ENCODE measurements at places on chromosomes 5 and 9.

DNA sequence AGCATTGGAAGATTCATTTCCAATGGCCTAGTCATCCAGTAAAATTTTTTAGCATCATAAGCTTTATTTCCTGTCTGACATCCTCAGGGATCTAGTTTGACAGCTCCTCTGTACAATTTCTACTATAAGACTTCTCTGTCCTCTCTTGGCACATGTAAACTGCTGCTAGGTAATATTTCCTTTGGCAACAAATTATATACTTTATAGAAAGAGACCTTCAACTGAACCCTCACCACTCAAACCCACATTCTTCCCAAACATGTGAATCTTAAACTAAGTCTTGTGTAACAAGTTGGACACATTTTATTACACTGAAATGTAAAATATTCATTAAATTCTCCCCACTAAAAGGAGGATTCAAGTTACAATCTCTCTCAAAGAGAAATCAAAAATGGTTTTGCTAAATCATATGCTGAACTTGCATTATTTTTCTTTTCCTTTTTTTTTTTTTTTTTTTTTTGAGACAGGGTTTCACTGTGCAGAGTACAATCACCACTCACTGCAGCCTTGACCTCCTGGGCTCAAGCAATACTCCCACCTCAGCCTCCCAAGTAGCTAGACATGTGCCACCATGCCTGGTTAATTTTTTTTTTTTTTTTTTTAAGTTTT, 36.9 kb downstream of the SCAI start:
- no peak for DNase-seq

DNA sequence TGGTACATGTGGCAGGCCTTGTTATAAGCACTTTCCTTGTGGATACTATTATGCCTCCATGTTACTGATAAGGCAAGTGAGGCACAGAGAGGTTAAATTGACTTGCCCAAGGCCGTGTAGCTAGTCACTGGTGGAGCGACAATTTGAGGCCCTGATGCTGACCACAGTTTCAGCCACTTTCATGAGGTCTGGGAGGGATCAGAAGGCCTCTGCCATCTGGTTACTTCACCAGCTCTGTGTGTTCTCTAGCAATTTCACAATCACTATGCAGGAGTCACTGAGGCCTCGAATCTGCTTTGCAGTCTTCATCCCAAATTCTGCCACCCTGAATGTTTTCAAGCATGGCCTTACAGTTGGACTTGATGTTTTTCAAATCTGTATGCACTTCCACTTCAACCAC, 9.1 kb downstream of the LRRC70 start:
- DNase-seq = no peak

GRCh38 chr5:134464988-134465815, 53.5 kb upstream of the CDKN2AIPNL start:
- no peak for DNase-seq

DNA sequence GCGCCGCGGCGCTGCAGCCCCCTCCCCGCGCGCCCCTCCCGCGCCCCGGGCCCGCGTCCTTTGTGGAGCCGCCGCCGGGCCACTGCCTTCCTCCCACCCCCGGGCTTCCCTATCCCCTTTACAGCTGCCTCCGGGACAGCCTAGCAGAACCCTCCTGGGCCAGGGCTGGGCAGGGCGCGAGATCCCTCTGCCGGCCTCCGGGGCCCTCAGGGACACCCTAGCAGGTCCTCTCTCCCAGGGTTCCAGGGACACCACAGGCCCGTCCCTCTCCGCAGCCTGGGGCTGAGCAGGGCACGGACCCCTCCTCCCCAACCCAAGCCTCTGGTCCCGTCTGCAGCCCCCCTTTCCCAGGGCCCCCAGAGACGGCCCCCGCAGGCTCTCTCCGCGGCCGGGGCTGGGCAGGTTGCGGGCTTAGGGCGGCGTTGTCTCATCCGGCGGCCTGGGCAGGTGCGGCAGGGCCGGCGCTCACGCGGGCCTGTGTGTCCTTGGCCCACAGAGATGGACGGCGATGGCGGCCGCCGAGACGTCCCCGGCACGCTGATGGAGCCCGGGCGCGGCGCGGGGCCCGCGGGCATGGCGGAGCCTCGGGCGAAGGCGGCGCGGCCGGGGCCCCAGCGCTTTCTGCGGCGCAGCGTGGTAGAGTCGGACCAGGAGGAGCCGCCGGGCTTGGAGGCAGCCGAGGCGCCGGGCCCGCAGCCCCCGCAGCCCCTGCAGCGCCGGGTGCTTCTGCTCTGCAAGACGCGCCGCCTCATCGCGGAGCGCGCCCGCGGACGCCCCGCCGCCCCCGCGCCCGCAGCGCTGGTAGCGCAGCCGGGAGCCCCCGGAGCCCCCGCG, 710 bp downstream of the WNK2 start:
- no peak for DNase-seq
